ENCODE measurements at places on chromosomes 5 and 9.

GRCh38 chr5:43304525-43304924 lies 8.7 kb downstream of the HMGCS1 start:
- DNase-seq, result no peak

GRCh38 chr9:88828018-88828417 lies 163.2 kb upstream of the S1PR3 start:
- DNase-seq, result no peak

- no peak for DNase-seq
These were observed 357.4 kb downstream of the MLLT3 start for GRCh38 chr9:20264896-20265295.

- DNase-seq, result no peak
These were observed 26.3 kb upstream of the TENT4A start for GRCh38 chr5:6686915-6687409.

GRCh38 chr5:163478126-163478981 lies 17.9 kb downstream of the HMMR start:
- no peak for DNase-seq

GRCh38 chr5:170069512-170069911 lies 36.2 kb upstream of the FOXI1 start:
- DNase-seq, result no peak

DNA sequence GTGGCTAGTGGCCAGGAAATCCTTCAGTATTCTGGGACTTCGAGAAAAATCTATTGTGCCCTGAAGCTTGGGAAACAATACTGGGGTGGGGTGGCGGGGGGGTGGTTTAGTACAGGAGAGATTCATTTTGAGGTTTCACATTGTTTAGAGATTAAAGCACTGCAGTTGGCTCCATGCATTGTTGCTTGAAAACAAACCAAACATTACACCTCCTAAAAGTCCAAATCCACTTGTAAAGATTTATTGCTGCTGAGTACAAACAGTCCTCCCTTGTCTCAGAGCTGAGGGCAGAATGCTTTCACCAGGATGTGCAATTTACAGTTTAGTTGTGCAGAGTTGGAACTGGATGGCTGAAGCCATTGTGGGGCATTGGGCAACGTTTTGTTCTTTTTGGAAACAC lies 49.4 kb downstream of the GGTA1 start:
- no peak for DNase-seq

GRCh38 chr5:176650354-176650884 lies 3.1 kb downstream of the TSPAN17 start:
- DNase-seq, result no peak

DNA sequence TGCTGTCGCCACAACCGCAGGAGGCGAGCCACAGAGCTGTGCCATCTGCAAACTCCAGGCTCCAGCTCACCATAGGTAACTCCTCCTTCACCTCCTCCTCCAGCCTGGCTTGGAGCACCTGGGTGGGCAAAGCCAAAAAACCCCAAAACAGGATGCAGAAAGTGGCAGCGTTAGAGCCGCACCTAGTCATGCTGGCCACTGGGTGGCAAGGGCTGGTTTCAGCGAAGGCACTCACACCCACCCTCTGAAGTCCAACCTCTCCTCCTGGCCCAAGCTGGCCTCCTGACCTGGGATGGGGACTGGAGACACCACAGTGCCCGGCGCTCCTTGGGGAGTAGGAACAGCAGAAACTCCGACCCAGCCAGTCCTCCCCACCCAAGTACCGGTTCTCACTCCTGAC lies 28.7 kb upstream of the ZNF354B start:
- no peak for DNase-seq

DNA sequence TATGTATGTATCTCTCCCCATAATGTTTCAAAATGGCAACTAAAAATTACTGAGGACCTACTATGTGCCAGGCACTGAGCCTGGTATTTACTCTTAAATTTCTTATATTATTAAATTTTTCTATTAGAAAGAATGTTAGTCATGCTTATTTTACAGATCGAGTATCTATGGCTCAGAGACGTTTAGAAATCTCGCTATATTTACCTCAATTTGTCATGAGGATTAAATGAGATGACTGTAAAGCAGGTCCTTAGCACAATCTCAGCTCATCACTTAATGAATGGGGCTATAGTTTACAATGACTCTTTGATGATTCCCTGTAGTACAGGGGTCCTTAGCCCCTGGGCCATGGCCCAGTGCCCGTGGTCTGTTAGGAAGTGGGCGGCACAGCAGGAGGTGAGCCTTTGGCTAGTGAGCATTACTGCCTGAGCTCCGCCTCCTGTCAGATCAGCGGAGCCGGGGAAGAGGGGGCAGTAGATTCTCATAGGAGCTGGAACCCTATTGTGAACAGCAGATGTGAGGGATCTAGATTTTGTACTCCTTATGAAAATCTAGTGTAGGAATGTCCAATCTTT lies 15.5 kb downstream of the ENC1 start:
- no peak for DNase-seq

- no peak for DNase-seq
These were observed 13.7 kb downstream of the TMEFF1 start for GRCh38 chr9:100486479-100487176.

DNA sequence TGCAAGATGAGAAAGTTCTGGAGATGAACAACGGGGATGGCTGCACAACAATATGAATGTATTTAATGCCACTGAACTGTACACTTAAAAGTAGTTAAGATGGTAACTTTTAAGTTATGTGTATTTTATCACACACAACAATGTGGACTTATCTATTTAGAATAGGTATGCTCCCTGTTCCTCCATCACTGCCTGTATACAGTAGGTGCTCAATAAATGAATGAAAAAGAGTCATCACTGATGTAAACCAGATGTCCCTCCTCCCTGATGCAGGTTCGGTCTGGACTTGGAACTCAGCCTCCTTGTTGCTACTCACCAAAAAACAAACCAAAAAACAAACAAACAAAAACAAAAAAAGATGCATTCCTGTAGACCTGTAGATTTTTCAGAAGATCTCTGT lies 65.9 kb upstream of the BOD1 start:
- DNase-seq, result no peak

DNA sequence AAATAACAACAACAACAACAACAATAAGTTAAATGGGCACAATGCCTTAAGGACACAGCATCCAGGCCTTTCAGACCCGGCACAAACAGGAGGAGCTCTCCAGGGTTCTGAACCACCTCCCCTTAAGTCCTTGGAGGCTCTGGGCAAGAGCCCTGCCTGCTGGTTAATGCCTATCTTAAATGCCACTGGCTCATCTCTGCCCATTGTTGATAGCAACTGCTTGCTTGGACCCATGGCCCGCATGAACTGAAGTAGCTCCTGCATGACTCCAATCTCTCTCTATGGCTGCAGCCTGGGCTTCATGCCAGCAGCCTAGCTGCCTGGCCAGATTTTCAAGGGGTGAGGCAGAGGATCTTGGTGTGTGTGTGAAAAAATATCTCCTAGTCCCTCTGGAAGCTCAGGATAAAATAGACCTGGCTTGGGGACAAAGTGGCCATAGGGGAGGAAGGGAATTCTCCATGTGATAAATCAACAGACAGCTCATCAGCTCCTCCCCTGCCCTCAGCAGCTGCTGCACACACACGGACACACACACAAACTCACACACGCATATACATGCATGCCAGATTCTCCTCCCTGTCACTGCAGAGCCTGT lies 27.4 kb downstream of the FAM219A start:
- no peak for DNase-seq

GRCh38 chr5:168290902-168291341 lies 523 bp upstream of the WWC1 start:
- no peak for DNase-seq

DNA sequence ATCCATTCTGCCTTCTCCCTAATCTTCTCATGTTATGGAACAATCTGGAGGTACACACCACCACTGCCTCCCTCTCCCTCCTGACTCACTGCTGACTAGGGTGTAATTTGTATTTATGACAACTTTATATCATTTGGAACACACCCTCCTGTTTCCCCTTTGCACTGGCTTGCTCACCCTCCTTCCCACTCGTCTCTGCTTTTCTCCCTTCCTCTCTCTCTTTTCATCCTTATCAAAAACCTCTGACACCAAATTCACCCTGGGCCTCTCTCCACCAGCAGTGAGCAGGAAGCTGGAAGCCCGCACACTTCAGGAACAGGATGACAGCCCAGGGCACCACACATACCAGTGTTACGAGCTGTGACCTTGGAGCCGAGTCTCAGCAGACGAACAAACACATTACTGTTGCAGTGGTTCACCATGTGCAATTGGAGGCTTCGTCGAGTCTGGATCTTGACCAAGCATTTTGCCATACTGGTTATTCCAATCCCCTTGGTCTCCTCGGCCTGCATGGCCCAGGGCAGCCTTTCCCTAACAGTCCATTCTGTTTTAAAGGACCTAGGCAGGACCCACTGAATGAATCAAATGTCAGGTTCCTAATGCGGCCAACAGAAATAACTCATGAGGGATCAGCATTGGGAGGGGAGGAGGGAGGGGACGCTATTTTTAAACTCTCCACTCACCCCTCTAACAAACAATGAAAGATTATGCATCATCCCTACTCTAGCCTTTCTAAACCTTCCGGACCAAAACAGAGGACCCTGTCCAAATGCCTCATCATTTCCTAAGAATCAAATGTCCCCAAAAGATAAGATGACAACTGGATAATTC lies 203.9 kb upstream of the RASEF start:
- DNase-seq, result no peak

DNA sequence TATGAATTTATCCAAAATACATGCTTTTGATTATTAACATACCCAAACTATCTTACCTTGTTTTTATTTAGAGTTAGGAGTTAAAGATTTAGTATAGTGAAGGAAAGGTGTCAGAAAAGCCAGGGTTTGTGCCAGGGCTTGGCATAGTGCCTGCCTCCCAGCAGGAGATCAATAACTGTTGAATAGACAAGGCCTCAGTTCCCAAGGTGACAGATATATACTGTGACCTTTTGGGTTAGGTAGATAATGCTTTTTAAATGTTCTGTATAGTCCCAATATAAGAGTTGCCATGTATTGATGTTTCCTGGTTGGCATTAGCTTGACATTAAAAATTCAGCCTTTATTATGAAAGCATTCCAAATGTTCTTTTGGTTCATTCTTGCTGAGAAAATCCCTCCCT lies 121.8 kb downstream of the MCTP1 start:
- no peak for DNase-seq

- DNase-seq, result no peak
These were observed 25.1 kb upstream of the PRDM12 start for GRCh38 chr9:130639124-130639765.

GRCh38 chr5:107889387-107889786 lies 218.7 kb upstream of the EFNA5 start:
- no peak for DNase-seq

DNA sequence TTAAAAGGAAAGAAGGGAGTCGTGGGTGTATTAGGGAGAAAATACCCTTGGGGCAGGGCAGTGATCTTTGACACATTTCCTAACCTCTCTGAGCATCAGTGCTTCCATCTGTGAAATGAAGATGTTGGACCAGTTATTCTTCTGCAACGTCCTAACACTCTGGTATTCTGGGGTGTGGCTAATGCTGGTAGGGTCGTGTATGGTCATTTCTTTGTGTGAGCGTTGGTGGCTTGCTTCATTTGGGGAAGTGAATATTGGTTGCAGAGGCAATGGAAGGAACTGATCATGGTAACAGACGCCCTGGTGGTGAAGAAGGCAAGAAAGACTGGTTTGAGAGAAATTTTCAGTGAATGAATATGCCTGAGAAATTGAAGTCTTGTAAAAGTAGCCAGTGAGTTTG lies 67.9 kb upstream of the TTC23L start:
- no peak for DNase-seq

- no peak for DNase-seq
These were observed 238.3 kb upstream of the NUDT12 start for GRCh38 chr5:103800741-103801495.

- DNase-seq, result no peak
These were observed 219.6 kb downstream of the CTNND2 start for GRCh38 chr5:11684607-11685006.

DNA sequence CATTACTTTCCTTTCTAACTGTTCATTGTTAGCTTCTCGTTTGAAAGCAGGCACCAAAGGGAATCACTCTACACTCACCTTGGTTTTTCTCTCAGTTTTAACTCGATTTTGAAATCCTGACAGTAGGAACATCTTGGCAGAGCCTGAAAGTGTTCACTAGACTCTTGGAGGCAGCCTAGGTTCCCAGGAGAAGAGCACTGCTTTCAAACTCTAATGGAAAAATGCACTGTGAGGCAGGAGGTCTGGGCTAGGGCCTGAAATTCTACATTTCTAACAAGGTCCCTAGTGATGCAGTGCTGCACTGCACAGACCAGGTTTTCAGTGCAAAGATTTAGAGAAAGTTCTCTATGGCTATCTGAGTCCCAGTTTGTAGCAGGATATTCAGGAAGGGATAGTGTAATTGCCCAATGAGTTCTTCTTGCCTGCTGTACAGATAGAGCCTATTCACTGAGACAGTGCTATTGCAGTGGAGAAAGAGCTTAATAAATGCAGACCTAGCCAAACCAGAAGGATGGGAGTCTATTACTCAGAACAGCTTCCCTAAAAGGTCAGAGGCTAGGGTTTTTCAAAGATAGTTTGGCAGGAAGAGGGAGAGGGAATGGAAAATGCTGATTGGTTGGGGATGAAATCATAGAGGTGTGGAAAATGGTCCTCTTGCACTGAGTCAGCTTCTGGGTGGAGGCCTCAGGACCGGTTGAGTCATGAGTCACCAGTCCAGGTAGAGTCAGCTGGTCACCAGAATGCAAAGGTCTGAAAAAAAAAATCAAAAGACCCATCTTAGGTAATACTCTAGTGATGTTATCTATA lies 153.9 kb downstream of the GPBP1 start:
- DNase-seq, result no peak

- no peak for DNase-seq
These were observed 33.8 kb upstream of the IL17B start for GRCh38 chr5:149412783-149413476.

- DNase-seq, result no peak
These were observed 57.8 kb upstream of the AKNA start for GRCh38 chr9:114445616-114446015.

Measured in stimulated activated CD8-positive, alpha-beta memory T cell treated with anti-CD3 and anti-CD28 coated beads, Interleukin-7, amount 100 ng/mL, for 4 hours (primary cell).